ENCODE measurements at places on chromosomes 11 and 22.

DNA sequence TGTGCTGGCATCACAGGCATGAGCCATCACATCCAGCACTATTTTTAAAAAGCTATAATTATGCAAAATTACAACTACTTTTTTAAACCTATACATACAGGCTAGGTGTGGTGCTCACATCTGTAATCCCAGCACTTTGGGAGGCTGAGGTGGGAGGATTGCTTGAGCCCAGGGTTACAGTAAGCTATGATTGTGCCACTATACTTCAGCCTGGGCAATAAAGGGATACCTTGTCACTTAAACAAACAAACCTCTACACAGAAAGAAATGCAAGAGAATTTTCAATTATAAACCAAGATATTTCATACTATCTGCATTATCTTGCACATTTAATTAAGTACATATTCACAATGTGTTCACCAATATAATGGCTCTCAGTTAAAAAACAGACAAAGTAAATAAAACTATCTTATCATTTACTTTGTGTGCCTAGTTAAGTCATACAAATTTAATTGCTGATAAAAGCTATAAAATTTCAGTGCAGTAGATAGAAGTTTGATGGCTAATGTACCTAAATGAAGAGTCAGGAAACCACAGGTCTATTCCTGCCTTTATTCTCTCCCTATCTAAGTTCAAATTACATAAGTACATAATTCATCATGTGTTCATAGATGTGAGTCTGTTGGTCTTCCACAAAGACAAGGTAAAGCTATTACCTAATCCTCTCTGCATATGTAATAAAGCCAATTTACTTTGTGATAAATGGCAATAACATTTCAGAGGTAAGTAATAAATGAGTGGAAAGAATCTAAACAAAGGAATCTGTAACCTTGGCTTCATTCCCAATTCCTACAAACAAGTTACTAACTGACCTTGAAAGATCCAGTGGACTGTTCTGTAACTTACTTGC lies 9.0 kb upstream of the RDX start:
- DNase-seq = no peak

- DNase-seq = no peak
These were observed 363.0 kb downstream of the LUZP2 start for GRCh38 chr11:24859801-24860300.

DNA sequence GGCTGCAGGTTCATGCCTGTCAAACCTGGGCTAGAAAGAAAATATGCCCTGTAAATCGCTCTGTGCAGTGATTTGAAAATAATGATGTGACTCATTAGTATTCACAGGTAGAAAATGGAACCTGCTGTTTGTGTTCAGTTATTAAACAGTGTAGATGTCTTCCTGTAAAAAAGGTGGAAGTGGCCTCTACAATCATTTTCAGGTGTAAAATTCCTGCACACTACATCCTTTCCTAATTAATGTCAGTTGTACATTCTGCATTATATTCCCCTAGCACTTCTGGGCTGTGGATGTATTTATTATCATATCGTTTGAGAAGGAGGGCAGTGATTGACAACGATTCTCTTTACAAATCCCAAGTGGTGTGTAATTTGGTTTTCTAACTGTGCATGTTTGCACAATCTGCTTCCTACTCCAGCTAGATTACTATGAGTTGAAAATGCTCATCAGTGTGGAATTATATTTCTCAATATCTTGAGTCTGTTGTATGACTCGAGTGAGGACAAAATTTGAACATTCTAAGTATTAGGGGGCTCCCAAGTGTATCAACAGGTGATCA lies 454.0 kb upstream of the DDI1 start:
- no peak for DNase-seq

- DNase-seq = no peak
These were observed 1376.1 kb upstream of the TENM4 start for GRCh38 chr11:80816966-80817365.

DNA sequence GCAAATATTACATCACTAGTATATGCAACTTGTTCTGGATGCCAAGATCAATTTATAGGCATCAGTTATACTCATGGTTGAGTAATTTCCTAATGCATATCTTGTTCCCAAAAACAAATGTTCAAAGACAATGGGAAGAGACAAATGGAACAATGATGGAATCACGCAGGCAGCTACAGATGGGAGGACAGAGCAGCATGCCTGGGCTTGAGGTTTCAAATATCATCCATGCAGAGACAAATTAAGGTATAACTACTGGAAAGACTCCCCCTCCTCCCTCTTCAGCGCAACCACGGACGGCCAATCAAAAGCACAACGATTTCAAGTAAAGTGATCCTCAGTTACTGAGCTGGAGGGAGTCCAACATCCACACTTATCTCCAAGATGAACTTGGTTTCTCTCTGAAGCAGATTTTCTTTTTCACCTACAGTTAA lies 106.8 kb downstream of the CCDC83 start:
- DNase-seq = no peak

GRCh38 chr22:24389680-24390079 lies 37.7 kb upstream of the ADORA2A start:
- no peak for DNase-seq

- no peak for DNase-seq
These were observed 769.4 kb downstream of the DLG2 start for GRCh38 chr11:84857746-84858145.

GRCh38 chr11:2759228-2760195 lies 59.7 kb upstream of the KCNQ1OT1 start:
- peak; percentile 4 for DNase-seq

DNA sequence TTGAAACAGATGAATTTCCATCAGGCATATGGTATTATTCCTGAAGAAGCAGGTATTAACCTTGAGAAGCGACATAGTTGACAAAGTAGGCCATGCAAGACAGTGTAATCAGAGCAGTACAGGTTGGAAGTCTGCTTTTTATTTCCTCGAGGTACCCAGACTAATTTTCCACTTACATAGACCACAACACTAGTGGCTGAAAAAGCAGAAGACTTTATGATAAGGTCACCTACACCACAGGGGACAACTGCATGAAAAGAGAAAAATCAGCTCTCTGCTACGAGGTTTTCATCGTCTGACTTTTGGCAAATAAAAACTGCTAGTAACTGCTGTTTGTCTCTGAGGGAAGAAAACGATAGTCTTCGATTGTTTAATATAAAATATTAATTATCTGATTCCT lies 77.5 kb downstream of the CNTN5 start:
- DNase-seq = no peak

GRCh38 chr11:2036863-2037486 lies 39.3 kb upstream of the H19 start:
- no peak for DNase-seq

DNA sequence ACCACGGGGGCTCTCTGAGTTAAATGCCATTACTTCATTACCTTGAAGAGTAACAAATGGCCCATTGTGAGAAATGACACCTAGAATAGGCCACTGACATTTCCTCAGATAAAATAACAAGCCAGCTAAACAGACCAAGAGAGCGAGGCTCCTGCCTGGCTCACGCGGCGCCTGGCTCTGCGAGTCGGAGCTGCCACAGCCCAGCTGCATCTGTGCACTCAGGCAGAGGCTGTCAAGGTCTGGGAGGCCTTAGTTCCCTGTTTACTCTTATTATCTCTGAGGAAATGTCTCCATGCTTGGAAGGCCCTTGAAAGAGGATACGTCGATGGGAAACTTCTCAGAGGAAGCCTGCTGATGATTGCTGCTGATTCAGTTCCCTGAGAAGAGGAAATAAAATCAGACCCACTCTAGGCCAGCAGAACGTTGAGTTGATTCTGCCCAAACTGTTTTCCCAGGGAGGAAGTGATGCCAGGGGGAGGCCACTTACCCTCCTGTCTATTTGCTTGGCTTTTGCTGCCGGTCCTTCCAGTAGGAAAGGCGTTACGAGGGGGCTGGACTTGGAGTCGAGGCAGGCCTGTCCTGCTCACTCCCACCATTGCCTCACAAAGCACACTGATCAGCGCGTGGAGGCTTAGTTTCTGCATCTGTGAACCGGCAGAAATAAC lies 208.8 kb downstream of the TBC1D22A start:
- DNase-seq = no peak

DNA sequence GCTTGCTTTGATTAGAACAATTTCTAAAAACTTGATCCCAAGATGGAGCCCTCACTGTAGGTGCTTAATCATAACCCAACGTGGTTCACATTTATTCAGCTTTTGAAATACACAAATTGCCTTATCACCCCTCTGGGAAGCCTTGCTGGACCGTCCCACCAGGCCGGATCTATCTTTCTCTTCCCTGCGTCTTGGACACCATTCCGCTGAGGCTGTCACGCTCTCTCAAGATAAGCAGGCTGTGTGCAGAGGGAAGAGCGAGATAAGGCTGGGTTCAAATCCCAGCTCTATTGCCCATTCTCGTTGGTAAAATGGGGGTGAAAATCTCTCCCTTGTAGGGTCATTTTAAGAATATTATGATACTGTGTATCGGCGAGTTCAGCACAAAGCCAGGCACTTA lies 20.5 kb upstream of the TP53I11 start:
- no peak for DNase-seq

GRCh38 chr22:27835446-27835845 lies 33.9 kb upstream of the MN1 start:
- DNase-seq = no peak

DNA sequence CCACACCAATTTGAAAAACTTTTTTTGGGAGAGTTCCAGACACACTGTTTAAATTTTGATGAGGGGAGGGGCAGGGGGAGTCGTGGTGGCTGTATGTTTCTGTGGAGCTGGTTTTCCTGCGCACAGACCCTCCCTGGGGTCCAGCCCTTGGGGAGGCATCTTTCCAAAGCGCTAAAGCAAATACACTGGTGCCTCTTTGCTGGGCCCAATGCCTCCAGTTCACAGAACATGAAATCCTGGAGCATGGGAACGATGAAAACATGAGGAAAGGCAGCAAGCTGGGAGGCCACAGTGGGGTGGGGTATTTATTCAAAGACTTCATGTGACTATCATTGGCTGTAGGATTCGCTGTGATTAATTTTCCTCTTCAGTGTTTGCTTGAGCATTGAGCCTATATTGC lies 135.3 kb downstream of the CCDC34 start:
- DNase-seq = no peak

- no peak for DNase-seq
These were observed 502 bp downstream of the SMIM38 start for GRCh38 chr11:69156235-69156639.

- DNase-seq = no peak
These were observed 20.6 kb upstream of the PRDM10 start for GRCh38 chr11:130023204-130023603.

- no peak for DNase-seq
These were observed 76.8 kb downstream of the C11orf58 start for GRCh38 chr11:16815047-16815767.

DNA sequence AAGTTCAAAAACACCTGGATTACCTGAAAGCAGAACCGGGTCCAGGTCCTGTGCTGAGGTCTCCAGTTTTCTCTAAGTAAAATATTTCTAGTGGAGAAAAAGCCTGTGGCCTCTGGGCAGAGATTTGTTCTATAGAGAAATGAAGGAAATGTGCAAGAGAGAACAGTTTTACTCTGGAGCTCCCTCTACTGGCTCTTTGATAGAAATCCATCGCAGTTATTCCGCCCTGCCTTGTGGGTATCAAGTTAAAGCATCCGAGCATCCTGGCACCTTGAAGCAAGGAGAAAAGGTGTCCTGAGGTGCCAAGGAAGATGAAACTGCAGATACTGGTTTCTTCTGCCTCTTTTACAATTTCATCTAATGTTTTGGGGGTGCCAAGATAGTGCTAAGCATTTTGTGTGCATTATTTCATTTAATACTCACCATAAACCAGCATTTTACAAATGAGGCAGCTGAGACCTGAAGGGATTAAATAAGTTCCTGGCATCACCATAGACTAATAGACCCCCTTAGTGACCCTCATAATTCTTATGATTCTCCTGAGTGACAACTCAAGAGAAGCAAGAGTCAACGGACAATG lies 113.1 kb upstream of the HSD17B12 start:
- no peak for DNase-seq

- no peak for DNase-seq
These were observed 109.8 kb downstream of the ATXN10 start for GRCh38 chr22:45781459-45781858.

- DNase-seq = no peak
These were observed 2.4 kb downstream of the PHF21A start for GRCh38 chr11:46118702-46119351.

DNA sequence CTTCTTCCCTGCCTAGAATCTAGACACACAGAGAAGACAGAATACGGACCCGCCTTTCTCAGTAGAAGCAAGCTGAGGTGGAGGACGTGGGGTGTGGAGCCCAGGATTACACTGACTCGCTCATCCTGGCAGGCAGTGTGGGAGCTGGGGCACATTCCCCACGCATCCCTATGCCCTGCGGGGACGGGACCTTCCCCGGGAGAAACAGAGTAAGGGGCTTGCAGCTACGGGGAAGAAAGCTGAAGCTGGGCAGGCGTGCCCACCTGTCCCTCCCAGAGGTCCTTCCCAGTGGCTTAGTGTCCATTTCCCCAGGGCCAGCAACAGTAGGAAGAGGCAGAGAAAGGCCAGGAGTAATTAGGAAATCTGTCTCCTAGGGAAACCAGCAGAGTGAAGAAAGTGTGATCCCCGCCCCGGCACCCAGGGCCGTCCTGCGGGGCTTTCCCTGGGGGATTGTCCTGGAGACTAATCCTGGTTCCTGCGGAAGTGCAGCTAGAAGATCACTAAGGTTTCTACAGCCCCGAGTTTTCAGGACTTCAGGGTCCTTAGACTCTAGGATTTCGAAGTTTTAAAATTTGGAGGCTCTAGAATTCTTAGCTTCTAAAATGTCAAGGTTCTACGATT lies 7.8 kb downstream of the DNAJB13 start:
- DNase-seq = no peak

GRCh38 chr11:71568704-71569349 lies 3.5 kb downstream of the KRTAP5-10 start:
- DNase-seq = no peak

- no peak for DNase-seq
These were observed 40.3 kb upstream of the A4GALT start for GRCh38 chr22:42760806-42761565.

- no peak for DNase-seq
These were observed at the start of gene PDGFB for GRCh38 chr22:39244496-39245129. Gene PDGFB (minus strand): TSS chr22:39244982. CDS start chr22:39243963, 1,019 bp downstream.

GRCh38 chr11:14635546-14635945 lies 8.1 kb upstream of the PDE3B start:
- no peak for DNase-seq

- no peak for DNase-seq
These were observed 323.5 kb downstream of the JRKL start for GRCh38 chr11:96713301-96713700.

DNA sequence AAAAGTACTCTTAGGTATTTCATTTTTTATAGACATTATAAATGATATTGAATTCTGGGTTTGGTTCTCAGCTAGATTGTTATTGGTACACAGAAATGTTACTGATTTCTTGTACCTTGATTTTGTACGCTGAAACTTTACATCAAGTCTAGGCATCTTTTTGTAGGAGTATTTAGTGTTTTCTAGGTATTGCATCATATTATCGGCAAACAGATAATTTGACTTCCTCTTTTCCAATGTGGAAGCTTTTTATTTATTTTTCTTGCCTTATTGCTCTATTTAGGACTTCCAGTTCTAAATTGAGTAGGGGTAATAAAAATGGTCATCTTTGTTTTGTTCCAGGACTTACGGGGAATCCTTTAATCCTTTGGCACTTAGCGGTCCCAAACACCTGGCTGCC lies 676.6 kb upstream of the CCDC179 start:
- no peak for DNase-seq
